Activated T-helper 1 cell treated with anti-CD3 and anti-CD28 coated beads, Interleukin-12 subunit alpha, Interleukin-12 subunit beta, Interleukin-2, Interleukin-4 antibody, amounts not matched to agents 30 ng/mL and 10 ng/mL and 1 ng/mL, durations not matched to agents 14 hours and 24 hours and 36 hours (primary cell): ENCODE measurements at places on chromosomes 4 and X. TPM values are rescaled to one million over a fixed set of nuclear protein-coding genes. Genes with fewer than 3 reads are reported as not detected.

DNA sequence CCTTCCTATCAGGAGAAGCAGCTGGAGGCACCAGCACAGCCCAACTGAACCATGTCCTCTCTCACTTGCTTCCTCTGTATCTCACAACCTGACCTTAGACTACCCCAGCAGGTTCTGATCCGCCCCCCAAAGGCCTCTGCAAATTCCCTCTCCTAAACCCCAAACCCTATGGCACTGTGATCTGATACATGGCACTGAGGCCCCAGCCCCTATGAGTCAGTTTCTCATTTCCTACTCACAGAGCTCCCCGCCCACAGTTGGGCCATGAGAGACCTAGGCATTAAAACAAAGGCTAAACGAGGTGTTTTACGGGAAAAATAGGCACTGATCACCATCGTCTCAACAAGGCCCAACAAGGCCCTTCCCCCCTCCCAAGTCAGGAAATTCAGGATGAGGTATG is 19.1 kb downstream of the SASH3 start:
- peaks cover 26% of the 10 kb centered on the region for H3K36me3 ChIP-seq
- H3K27ac ChIP-seq = peak overlapping the region; percentile 70
- H3K4me3 ChIP-seq = no peak overlapping the region
- no peak for DNase-seq

DNA sequence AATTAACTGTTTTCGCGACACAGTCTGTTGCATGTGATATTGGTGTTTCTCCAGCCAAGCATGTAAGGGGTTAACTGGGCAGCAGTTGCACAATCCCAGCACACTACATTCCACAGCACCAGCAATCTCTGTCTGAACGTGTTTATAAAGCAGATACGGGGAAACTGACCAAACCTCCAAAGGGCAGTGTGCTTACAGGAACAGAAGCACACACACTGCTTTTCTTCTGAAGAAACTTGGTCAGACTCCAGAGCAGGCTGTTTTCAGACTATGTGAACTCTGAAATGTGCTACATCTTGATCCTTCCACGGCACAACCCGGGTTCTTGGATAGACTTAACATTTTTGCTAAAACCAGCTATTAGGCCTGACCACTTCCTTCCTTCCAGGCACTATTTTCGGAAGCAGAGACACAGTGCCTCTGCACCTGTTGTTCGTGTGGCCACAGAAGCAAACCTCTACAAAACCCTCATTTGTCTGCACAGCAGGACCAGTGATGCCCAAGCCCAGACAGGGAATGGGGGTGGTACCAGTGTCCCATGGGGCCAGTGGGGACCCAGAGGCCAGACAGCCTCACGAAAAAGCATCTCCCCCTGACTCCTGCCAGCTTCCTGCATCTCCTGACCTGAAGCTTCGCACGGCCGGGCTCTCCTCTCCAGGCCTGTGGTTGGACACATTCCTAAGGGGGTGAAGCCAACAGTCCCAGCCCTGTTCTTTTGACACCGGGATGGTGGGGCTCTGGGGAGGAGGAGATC is 90.1 kb downstream of the IRF2 start:
- peak overlapping the region; percentile 57 for H3K4me3 ChIP-seq
- peaks cover 76% of the 10 kb centered on the region for H3K4me1 ChIP-seq
- H3K27ac ChIP-seq = peak overlapping the region; percentile 80
- peaks cover 55% of the 10 kb centered on the region for H3K36me3 ChIP-seq
- DNase-seq = no peak

DNA sequence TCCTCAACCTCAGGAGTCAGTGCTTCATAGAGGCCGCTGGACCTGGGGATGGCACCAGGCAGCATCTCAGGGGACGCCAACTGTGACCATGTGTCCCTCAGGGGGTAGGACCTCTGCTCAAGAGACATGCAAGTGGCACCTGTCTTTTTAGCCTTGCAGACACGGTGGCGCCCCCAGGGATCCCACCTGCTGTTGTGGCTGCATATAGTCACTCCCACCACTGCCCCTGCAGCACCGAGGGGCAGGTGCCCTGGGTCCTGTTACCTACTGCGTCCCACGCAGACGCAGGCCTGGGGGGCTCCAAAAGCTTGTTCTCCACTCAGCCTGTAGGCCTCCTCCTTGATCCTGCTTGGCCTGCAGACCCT is 2.5 kb downstream of the MYL5 start:
- no peak for DNase-seq
- H3K27ac ChIP-seq = no peak overlapping the region
- H3K36me3 ChIP-seq = peaks cover 6% of the 10 kb centered on the region
- H3K4me3 ChIP-seq = peak overlapping the region; percentile 39
- H3K4me1 ChIP-seq = peaks cover 7% of the 10 kb centered on the region

GRCh38 chr4:8227771-8228318 is 28.8 kb downstream of the SH3TC1 start:
- H3K27me3 ChIP-seq = no peaks in the 10 kb centered on the region
- peak overlapping the region; percentile 7 for H3K27ac ChIP-seq
- H3K4me1 ChIP-seq = peaks cover 14% of the 10 kb centered on the region
- peaks cover 24% of the 10 kb centered on the region for H3K36me3 ChIP-seq
- H3K4me3 ChIP-seq = no peak overlapping the region

GRCh38 chr4:52964011-52964410 is 101.9 kb downstream of the RASL11B start:
- H3K27ac ChIP-seq = no peak overlapping the region
- H3K4me3 ChIP-seq = no peak overlapping the region

DNA sequence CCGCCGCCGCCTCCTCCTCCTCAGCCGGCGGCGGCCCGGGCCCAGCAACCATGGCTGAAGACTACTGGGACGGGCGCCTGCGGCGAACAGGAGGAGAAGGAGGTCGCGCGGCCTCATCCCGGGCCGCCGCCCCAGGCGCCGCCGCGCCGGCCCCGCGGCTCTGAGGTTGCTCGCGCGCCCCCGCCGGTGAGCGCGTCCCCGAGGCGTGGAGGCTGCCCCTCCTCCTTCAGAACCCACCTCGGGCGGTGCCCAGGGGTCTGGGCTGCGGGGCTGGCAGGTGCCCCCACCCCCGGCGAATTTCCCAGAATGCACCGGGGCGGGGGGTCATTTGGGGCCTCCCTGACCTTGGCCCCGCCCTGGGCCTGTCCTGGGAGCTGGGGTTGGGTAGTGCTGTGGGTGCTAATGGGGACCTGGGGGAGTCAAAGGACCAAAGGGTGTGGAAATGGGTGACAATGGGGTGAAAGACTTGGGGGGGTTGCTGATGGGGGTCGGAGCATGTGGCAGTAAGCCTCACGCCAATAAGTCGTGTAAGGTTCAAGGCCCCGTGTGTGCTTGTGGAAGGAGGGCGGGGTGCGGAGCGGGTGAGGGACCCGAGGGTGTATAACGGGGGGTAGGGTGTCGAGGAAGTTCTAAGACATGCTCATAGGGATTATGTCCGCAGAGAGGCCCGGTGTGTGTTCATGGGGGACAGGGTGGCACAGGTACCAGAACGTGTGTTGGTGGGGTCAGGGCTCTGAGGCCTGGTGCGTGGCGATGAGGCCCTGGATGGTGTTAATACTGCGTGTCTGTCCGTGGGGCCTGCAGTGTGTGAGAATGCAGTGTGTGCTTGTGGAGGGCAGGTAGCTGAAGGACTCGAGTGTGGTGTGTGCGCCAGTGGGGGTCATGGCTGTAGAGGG is 687 bp downstream of the CDK16 start:
- H3K27me3 ChIP-seq = no peaks in the 10 kb centered on the region
- peaks cover 28% of the 10 kb centered on the region for H3K36me3 ChIP-seq
- DNase-seq = peak; percentile 42
- H3K27ac ChIP-seq = peak overlapping the region; percentile 86

- no peaks in the 10 kb centered on the region for H3K27me3 ChIP-seq
- H3K36me3 ChIP-seq = no peaks in the 10 kb centered on the region
- no peak overlapping the region for H3K27ac ChIP-seq
- no peak overlapping the region for H3K4me3 ChIP-seq
- no peak for DNase-seq
- H3K4me1 ChIP-seq = no peaks in the 10 kb centered on the region
Observed at GRCh38 chr4:19030048-19030447, 1008.5 kb upstream of the LCORL start.

GRCh38 chrX:150692831-150693724 is at the start of gene MTMR1:
TSS of gene MTMR1 (plus strand) at chrX:150693396. CDS start at chrX:150693531, 135 bp downstream.
- no peaks in the 10 kb centered on the region for H3K27me3 ChIP-seq
- H3K4me1 ChIP-seq = peaks cover 73% of the 10 kb centered on the region
- peak within 1 kb of the TSS; percentile 91 for H3K4me3 ChIP-seq
- peak within 1 kb of the TSS; percentile 97 for H3K27ac ChIP-seq
- H3K36me3 ChIP-seq = peaks cover 9% of the 10 kb centered on the region

GRCh38 chrX:150152036-150152435 is 211.1 kb upstream of the MAMLD1 start:
- no peak overlapping the region for H3K27ac ChIP-seq
- no peaks in the 10 kb centered on the region for H3K36me3 ChIP-seq
- H3K4me1 ChIP-seq = no peaks in the 10 kb centered on the region
- no peaks in the 10 kb centered on the region for H3K27me3 ChIP-seq
- H3K4me3 ChIP-seq = no peak overlapping the region
- no peak for DNase-seq

DNA sequence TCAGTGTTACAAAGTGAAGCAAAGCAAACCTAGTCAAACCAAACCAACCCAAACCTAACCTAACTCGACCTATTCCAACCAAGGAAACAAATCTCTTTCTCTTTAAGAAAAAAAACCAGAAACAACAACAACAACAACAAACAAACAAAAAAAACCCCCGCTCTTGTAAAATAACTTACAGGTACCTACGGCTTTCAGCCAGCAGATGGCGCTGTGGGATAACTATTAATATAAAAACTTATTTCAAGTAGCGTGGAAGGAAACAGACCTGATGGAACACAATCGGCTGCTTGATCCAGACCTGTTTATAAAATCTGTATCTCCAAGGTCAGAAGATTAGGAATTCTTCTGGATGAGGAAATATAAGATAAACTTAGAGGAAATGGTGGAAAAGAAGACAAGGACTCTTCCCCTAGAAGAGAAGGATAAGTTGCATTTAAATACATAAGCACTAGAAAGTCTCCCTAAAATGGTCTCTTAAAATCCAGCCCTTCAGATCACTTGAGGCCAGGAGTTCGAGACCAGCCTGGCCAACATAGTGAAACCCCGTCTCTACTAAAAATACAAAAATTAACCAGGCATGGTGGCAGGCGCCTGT is 34.4 kb upstream of the CDKL5 start:
- H3K27me3 ChIP-seq = no peaks in the 10 kb centered on the region
- DNase-seq = peak; percentile 14
- no peaks in the 10 kb centered on the region for H3K36me3 ChIP-seq
- H3K27ac ChIP-seq = no peak overlapping the region
- H3K4me1 ChIP-seq = peaks cover 6% of the 10 kb centered on the region

DNA sequence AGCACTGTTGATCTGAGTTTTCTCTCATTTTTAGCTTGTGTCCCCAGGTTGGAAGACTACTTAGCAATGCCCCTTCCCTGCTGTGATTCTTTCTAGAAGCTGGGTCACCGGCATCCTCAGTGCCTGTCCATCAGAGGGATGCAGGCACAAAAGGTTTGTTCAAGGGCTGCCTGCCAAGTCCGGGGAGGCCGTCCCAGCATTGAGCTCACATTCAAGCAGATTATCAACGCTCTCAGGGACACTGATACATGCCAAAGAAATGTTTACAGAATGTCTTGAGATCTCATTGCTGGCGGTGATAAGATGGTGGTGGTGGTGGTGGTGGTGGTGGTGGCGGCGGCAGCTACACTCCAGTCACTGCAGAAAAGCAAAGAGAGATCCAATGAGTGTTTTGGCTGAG is 79.6 kb upstream of the VCX3A start:
- H3K27me3 ChIP-seq = no peaks in the 10 kb centered on the region
- no peaks in the 10 kb centered on the region for H3K4me1 ChIP-seq
- H3K36me3 ChIP-seq = no peaks in the 10 kb centered on the region
- no peak overlapping the region for H3K4me3 ChIP-seq

GRCh38 chr4:168972596-168972995 is 37.5 kb downstream of the CBR4 start:
- no peaks in the 10 kb centered on the region for H3K4me1 ChIP-seq
- peaks cover 14% of the 10 kb centered on the region for H3K36me3 ChIP-seq
- no peak for DNase-seq
- no peak overlapping the region for H3K4me3 ChIP-seq

DNA sequence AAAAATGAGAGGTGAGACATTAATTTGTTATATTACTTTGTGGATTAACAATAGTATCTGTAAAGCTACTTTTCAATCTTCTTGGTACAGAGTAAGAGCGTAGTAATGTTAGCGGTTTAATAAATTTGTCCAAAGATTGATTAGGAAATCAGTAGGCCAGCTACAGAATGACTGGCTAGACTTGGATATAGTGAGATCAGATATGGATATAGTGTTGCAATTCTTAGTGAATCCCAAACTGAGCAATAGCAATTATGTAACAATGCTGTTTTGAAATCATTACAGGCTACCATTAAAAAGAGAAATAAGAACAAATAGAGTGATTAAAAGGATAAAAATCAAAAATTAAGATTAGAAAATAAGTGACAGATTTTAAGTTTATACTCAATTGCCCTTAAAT is 847 bp upstream of the UGT2A2 start:
- DNase-seq = no peak
- H3K4me3 ChIP-seq = no peak overlapping the region
- no peaks in the 10 kb centered on the region for H3K27me3 ChIP-seq
- no peaks in the 10 kb centered on the region for H3K4me1 ChIP-seq
- H3K27ac ChIP-seq = no peak overlapping the region

- H3K27ac ChIP-seq = no peak overlapping the region
- peaks cover 13% of the 10 kb centered on the region for H3K27me3 ChIP-seq
- no peak for DNase-seq
- peaks cover 3% of the 10 kb centered on the region for H3K36me3 ChIP-seq
- H3K4me1 ChIP-seq = peaks cover 12% of the 10 kb centered on the region
- no peak overlapping the region for H3K4me3 ChIP-seq
Observed at GRCh38 chrX:132853040-132853439, 105.4 kb downstream of the HS6ST2 start.

DNA sequence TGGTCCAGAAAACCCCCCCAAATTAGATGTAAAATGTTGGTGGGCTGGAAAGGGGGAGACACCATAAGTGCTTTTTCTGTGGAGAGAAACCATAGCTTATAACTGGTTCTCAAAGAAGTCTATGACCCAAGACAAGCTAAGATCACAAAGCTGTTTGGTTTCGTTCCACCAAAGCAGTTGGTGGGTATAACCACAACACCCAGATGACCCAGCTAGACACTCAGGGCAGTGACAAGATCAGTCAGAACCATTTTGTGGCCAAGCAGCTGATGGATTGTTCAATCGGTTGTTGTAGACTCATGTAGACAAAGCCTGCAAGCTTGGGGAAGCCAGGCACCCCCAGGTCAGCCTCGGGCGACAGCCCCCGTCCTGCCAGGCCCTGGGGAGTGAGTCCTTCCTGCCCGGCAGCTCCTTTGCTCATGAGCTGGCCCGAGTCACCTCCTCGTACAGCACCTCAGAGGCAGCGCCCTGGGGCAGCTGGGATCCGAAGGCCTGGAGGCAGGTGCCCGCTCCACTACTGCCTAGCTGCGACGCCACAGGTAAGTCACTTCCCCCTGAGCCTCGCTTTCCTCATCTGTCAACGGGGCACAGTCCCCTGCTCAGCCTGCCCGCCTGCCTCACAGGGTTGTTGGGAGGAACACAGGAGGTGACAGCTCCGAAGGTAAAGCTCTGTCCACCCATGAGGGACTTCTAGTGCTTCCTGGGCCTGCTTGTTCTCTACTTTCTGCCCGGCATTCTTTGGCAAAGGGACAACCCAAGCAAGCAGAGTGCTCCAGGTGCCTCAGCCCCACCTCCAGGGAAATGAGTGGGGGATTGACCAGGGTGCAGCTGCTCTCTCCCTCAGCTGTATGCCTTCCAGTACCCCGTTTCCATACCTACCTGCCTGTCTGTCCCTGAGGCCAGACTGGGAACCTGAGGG is 65.2 kb upstream of the MTM1 start:
- H3K36me3 ChIP-seq = no peaks in the 10 kb centered on the region
- H3K27me3 ChIP-seq = no peaks in the 10 kb centered on the region
- H3K4me3 ChIP-seq = no peak overlapping the region

Gene SPANXA1
- not detected in 2 replicates for total RNA-seq

Gene RTL9
- total RNA-seq = not detected in 2 replicates

Gene PNMA6A
- total RNA-seq = 0.56 and 0.73 TPM in 2 replicates

Gene CCKAR
- total RNA-seq = not detected in 2 replicates

Gene DDIT4L
- total RNA-seq = 0.34 and 0.76 TPM in 2 replicates

Gene SAGE1
- total RNA-seq = not detected in 2 replicates

Gene MAGEC3
- not detected in 2 replicates for total RNA-seq

Gene PABPC1L2B
- total RNA-seq = not detected in 2 replicates

Gene AMOT
- total RNA-seq = 1.3 and 1.9 TPM in 2 replicates
